A549 treated with ZK216348 at 1 μM for 4 hours (cell line): ENCODE measurements at places on chromosomes 7 and 10. TPM values are rescaled to one million over a fixed set of nuclear protein-coding genes. Genes with fewer than 3 reads are reported as not detected.

MKX gene
- total RNA-seq, result not detected in 5 replicates

CUEDC2 gene
- 54.9 to 73.1 TPM (median 62.7 TPM) in 5 replicates for total RNA-seq

ANTXRL gene
- 0.14 to 0.49 TPM (median 0.37 TPM) in 4 of 5 replicates, not detected in the other for total RNA-seq

NEUROG3 gene
- not detected in 5 replicates for total RNA-seq

SLC18A3 gene
- not detected in 5 replicates for total RNA-seq

ACSM6 gene
- not detected in 5 replicates for total RNA-seq

MINDY4 gene
- total RNA-seq, result 2.7 to 2.9 TPM (median 2.7 TPM) in 5 replicates

ZNF488 gene
- 10.8 to 15.7 TPM (median 13.8 TPM) in 5 replicates for total RNA-seq

NPVF gene
- total RNA-seq, result not detected in 5 replicates

PIK3AP1 gene
- 0.47 to 0.99 TPM (median 0.63 TPM) in 5 replicates for total RNA-seq

FANK1 gene
- 2.6 to 3.7 TPM (median 3.2 TPM) in 5 replicates for total RNA-seq

CDC14C gene
- total RNA-seq, result not detected in 5 replicates

CALML3 gene
- not detected in 5 replicates for total RNA-seq
